ENCODE measurements at places on chromosomes 13 and 19. TPM values are rescaled to one million over a fixed set of nuclear protein-coding genes. Genes with fewer than 3 reads are reported as not detected.

- no peak for DNase-seq
Observed at GRCh38 chr13:66958611-66959010, 271.5 kb downstream of the PCDH9 start.

DNA sequence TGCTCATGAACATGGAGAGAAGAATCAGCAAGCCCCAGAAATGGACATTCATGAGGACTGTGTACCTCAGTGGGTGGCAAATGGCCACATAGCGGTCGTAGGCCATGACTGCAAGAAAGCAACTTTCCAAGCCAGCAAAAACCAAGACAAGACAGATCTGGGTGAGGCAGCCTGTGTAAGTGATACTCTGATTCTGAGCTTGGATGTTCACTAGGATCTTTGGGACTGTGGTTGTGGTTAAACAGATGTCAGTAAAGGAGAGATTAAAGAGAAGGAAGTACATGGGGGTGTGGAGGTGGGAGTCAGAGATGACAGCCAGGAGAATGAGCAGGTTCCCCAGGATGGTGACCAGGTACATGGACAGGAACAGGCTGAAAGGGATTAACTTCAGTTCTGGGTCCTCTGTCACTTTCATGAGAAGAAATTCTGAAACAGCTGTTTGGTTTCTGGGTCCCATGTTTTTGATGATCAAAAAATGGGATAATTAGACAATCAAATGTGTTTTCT lies at the start of gene OR7G1:
Gene OR7G1, minus strand, starts transcription at position 457 of the 507 bp plus-strand sequence. Its CDS starts 0 bp downstream, at position 457.
- DNase-seq: no peak

DNA sequence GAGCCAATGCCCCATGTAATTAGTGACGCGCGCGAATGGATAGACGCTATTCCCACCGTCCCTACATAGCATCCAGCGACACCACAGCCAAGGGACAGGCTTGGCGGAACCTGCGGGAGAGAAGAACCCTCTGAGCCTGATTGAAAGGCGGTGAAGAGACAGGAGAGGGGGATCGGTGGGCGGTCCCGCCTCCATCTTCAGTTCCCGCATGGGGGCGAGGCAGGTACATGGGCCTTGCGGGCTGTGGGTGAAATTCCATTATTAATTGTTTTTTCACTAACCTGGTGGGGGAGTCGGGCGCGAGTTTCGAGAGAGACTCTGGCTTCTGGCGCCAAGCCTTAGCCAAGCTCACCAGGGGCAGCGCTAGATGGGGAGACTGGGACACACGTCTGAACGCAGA lies 8.4 kb upstream of the TEX101 start:
- no peak for DNase-seq

The ONECUT3 gene
- total RNA-seq: not detected

The TGFBR3L gene
- 1.1 TPM for total RNA-seq

All from CD4-positive, alpha-beta T cell (primary cell).